Activated CD8-positive, alpha-beta memory T cell treated with anti-CD3 and anti-CD28 coated beads, Interleukin-2, amount 10 ng/mL, durations not matched to agents 7 days and 5 days (primary cell): ENCODE measurements at places on chromosomes 4 and X. TPM values are rescaled to one million over a fixed set of nuclear protein-coding genes. Genes with fewer than 3 reads are reported as not detected.

The SPARCL1 gene
- total RNA-seq, result not detected

The ZAR1 gene
- total RNA-seq, result not detected

The TMSB15A gene
- total RNA-seq, result 0.56 TPM

The TCP11X2 gene
- total RNA-seq, result not detected

DNA sequence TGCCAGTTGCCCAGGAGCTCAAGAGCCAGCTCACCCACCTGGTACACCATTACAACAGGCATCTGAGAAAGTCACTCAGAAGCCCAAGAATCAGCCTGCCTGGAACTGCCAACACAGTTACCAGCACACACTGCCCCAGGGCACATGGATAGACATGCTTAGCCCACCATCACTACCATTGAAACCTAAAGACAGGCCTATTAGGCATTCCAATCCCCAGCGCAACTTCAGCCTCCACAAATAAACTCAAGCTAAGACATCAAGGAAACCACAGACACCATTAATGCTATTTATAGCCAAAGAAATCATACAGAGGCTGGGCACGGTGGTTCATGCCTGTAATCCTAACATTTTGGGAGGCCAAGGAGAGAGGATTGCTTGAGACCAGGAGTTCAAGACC, 42.3 kb downstream of the ATRX start:
- no peak overlapping the region for H3K4me3 ChIP-seq
- H3K36me3 ChIP-seq, result peaks cover 11% of the 10 kb centered on the region
- peaks cover 23% of the 10 kb centered on the region for H3K4me1 ChIP-seq
- DNase-seq, result no peak
- H3K27me3 ChIP-seq, result no peaks in the 10 kb centered on the region
- no peak overlapping the region for H3K27ac ChIP-seq

DNA sequence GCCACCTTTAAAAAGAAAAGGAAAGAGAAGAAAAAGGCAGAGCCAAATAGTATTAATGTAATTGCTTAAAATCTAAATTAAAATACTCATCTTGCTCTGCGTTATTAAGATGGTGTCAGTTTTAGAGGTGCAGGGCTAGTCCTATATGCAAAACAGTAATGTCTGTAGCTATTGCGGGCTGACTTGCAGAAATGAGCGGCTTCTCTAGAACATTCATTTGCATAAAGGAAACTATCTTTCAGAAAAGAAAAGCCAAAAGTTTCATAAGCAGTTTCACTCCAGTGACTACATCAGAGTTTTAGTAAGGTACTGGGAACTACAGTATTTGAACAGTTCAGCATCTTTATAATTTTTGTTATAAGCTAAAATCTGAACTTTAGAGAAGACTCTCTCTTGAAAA, 6.0 kb downstream of the SMAD1 start:
- no peak for DNase-seq
- H3K4me1 ChIP-seq, result peaks cover 10% of the 10 kb centered on the region

- peaks cover 8% of the 10 kb centered on the region for H3K4me1 ChIP-seq
- H3K27me3 ChIP-seq, result peaks cover 26% of the 10 kb centered on the region
- no peak overlapping the region for H3K27ac ChIP-seq
- no peak for DNase-seq
Observed at GRCh38 chr4:109985993-109986974, 73.6 kb downstream of the EGF start.

DNA sequence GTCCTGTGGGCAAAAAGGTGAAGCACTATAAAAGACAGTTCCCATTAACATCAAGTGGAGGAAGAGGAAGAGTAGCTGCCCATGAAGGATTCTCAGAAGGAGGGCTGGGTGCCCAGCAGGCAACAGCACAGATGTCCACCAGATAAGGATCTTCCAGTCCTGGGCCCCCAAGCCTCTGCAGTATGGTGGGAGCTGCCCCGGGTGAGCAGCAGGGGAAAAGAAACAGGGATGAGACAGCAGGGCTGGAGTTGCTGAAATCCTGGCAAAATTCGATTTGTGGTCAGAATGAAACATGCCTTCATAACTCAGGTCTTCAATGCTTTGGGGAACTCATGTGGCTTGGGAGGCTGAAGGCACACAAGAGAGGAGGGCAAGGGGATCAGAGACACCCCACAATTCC, 94.6 kb downstream of the RASL11B start:
- H3K27me3 ChIP-seq, result no peaks in the 10 kb centered on the region
- H3K27ac ChIP-seq, result no peak overlapping the region
- no peaks in the 10 kb centered on the region for H3K36me3 ChIP-seq

- DNase-seq, result no peak
- no peak overlapping the region for H3K4me3 ChIP-seq
- H3K27ac ChIP-seq, result peak overlapping the region; percentile 31
- peaks cover 76% of the 10 kb centered on the region for H3K4me1 ChIP-seq
- no peaks in the 10 kb centered on the region for H3K27me3 ChIP-seq
Observed at GRCh38 chr4:102525097-102525496, 23.9 kb downstream of the NFKB1 start.

- no peak overlapping the region for H3K27ac ChIP-seq
- H3K4me3 ChIP-seq, result no peak overlapping the region
- no peaks in the 10 kb centered on the region for H3K27me3 ChIP-seq
- DNase-seq, result no peak
- no peaks in the 10 kb centered on the region for H3K36me3 ChIP-seq
Observed at GRCh38 chrX:38970074-38970473, 168.8 kb downstream of the MID1IP1 start.

DNA sequence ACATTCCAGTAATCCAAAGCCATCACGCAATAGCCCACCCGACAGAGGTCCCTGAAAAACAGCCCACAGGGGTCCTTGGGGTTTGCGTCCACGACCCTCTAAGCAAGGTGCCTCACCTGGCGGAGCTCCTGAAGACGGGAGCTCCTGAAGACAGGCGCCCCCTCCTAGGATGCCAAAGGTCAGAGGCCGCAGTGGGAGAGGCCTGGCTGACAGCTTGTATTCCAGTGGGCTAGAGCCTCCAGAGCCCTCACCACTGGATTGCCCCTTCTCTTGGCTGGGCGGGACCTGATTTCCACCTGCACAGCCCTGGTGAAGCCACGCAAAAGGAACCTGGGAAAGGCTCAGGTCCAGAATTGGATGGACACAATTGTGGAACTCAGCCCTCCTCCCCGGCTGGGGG, 29.7 kb upstream of the WFS1 start:
- no peak overlapping the region for H3K27ac ChIP-seq
- H3K36me3 ChIP-seq, result peaks cover 3% of the 10 kb centered on the region
- H3K4me3 ChIP-seq, result no peak overlapping the region
- DNase-seq, result no peak
